ENCODE measurements at places on chromosomes 11 and 22.

DNA sequence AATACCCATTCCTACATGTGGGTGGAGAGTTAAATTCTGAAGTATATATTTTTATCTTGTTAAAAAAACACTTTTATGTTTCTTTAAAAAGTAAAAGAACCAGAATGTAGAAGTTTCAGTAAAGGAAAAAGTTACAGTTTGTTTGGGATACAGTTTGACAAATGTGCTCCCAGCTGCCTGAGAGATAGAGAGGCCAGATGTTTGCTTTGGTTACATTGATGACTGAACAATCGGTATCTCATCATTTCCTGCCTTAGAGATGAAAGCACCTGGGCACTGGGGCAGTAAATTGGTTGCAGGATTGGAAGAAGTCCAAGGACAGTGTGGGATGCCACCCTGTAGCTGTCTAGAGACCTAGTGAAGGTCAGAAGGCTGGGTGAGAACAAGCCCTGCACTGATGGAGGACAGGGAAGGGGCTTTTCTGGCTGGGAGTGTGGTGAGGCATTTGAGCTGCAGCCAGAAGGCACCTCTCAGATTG is 16.6 kb downstream of the MED15 start:
- DNase-seq: no peak

- DNase-seq: no peak
Observed at GRCh38 chr22:36966851-36967540, 52.3 kb downstream of the TST start.

- DNase-seq: no peak
Observed at GRCh38 chr22:41642331-41643110, 21.4 kb downstream of the XRCC6 start.

GRCh38 chr11:44243595-44244343 is 66.2 kb downstream of the ALX4 start:
- DNase-seq: no peak

GRCh38 chr22:27583856-27584255 is 217.7 kb downstream of the MN1 start:
- no peak for DNase-seq

- no peak for DNase-seq
Observed at GRCh38 chr11:122082205-122082604, 33.8 kb downstream of the BLID start.

- DNase-seq: no peak
Observed at GRCh38 chr22:50218153-50218995, 17.6 kb downstream of the SELENOO start.

DNA sequence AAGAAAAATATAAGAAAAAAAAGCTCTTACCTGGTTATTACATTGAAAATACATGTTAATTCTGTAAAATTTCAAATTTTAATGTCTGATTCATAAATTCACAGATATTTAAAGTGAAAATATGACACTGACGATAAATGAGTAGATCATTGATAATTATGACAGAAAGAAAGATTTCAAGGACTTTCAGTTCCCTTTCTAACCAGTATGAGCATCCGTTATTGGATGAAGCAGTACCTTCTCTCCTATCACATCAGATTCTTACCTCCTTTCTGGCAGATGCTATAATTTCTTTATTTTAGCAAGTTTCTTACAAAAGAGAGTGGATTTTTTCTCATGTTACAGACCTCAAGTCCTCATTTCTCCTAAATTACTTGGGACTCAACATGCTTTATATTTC is 847.3 kb downstream of the JRKL start:
- DNase-seq: no peak

DNA sequence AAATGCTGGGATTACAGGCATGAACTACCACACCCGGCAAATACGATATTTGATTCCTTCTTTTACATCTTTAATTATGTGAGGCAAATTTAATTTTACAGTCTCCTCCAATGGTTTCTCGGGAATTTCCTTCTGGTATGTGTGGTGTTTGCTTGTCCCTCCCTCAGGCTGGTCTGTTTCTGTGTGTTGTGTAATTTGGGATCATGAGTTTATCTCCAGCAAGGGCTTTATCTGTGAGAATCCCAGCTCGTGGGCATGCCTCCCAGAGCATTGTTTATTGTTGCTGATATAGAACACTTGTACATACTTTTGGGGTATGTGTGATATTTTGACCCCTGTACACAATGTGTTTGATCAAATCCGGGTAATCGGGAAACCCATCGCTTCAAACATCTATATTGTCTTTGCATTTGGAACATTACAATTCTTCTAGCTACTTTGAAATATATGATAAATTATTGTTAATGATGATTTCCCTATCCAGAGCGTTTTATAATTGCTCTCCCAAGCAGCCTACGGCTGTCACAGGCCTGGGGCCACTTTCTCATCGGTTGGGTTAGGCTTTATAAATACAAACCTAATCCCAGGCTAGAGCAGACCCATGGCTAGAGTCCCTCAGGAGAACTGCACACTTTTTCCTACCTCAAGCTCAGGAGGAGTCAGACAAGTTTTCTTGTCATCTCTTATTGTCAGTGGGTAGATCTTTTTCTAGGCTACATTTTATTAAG is 15.0 kb upstream of the PRR5 start:
- DNase-seq: no peak

DNA sequence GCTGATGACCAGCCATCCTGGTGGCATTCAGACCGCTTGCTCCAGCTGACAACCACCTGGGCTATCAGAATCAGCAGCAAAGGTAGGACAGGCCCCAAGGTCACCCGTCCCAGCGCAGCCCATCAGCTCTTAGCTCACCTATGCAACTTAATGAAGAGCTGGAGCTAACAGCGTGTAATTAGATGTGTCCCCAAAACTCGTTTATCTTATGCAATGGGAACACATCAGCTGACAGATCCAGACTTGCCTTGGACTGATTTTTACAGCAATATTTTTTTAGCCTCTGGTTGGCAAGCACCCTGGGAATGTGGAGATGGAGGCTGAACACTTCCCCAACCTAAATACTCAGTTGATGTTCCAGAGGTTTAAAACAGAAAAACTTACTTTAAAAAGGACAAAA is 76.0 kb downstream of the PACSIN2 start:
- DNase-seq: no peak

- DNase-seq: no peak
Observed at GRCh38 chr11:27218421-27219038, 144.5 kb downstream of the CCDC34 start.

DNA sequence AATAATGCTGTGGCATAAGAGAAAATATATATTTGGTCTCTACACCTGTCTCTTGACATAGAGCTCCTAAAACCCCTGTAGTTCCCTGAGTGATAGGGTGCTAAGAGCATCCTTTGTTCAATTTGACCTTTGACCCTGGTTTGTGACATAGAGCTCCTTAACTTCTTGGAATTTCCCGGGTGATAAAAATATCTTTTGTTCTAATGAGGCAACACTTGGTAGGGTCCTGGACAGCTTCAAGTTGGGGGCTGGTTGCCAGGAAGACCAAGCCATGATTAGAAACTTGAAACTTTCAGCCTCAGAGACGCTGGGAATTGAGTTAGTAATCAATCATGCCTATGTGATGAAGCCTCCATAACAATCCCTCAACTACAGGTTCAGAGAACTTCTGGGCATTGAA is 105.4 kb downstream of the CASP12 start:
- DNase-seq: no peak

GRCh38 chr11:69157822-69158231 is 2.1 kb downstream of the SMIM38 start:
- DNase-seq: no peak

GRCh38 chr11:133553885-133554740 is 21.8 kb upstream of the OPCML start:
- no peak for DNase-seq

DNA sequence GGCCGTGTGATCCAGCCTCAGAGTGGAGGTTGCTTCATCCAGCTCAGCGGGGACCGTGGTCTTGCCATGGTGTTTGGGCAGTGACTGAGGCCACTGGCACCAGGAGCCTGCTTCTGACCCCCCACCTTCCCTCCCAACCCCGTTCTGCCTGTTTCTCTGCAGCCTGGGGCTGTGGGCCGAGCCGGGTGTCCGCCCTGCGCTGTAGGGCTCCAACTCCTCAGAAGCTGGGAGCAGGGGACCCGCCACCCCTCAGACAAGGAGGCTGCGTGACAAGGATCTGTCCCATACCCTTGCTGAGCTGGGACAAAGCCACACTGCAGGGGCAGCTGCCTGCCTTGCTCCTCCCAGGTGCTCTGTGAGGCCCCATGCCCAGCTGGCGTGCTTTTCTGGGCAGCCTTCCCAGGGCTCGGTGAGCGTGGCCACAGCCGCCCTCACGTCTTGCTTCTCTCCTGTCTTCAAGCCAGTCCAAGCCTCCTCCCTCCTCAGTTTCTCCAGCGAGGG is 11.7 kb upstream of the ARFGAP3 start:
- no peak for DNase-seq

GRCh38 chr11:133127741-133128140 is 404.6 kb downstream of the OPCML start:
- DNase-seq: no peak

GRCh38 chr11:1574238-1574932 is 2.3 kb upstream of the DUSP8 start:
- no peak for DNase-seq

DNA sequence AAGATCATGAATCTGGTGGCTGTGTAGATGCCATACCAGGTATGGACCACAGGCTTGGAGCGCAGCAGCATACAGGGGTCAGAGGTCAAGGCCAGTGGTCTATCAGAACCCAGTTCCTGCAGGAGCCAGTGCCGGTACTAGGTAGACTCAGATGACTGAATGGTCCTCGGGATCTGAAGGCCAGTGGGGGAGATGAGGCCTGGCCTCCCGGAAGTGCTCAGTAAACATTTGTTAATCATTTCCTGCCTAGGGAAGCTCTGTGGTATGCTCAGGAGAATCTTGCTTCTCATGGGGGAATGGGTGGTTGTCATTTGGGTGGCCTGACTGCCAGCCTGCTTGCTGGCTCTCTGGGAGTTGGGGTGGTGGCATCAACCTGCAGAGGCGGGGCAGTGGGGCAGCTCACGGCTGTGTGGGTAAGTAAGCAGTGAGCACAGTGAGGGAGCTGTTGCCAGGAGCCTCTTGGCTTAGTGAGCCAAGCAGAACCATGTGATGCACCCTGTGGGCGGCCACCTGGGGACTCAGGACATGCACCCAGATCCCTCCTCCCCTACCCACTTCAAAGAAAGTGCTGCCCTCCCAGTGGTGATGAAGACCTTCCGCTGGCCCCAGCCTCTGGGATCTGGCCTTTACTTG is 33.0 kb downstream of the PTPRJ start:
- DNase-seq: no peak

- no peak for DNase-seq
Observed at GRCh38 chr22:47839595-47840227, 1077.3 kb downstream of the TBC1D22A start.

DNA sequence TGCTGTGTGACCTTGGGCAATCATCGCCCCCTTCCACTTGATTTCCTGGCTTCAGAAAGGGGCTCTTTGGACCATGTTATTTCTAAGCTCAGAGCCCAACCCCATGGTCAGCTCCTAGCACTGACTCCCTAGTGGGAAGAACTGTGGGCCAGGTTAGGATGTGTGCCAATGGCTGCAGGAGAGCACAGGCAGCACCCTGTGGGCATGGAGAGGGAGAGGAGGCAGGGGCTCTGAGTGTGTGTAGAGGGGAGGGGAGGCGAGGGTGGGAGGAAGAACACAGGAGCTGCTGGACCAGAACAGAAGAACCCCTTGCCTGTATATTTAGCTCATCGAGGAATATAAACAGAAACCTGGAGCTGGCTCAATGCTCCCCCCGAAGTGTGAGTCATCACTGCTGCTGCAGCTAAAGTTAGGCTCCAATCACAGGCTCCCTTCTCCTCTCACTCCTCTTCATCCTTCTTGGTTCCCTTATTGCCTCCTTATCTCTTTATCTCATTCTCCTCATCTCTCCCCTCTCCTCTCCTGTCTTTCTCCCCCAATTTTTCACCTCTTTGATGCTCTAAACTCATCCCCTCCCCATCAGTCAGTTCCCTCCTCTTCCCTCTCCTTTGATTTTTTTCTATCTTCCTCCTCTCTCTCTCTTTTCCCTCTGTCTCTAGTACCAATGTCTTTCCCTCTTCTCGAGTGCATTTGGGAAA is 14.5 kb upstream of the RPS19BP1 start:
- DNase-seq: no peak

DNA sequence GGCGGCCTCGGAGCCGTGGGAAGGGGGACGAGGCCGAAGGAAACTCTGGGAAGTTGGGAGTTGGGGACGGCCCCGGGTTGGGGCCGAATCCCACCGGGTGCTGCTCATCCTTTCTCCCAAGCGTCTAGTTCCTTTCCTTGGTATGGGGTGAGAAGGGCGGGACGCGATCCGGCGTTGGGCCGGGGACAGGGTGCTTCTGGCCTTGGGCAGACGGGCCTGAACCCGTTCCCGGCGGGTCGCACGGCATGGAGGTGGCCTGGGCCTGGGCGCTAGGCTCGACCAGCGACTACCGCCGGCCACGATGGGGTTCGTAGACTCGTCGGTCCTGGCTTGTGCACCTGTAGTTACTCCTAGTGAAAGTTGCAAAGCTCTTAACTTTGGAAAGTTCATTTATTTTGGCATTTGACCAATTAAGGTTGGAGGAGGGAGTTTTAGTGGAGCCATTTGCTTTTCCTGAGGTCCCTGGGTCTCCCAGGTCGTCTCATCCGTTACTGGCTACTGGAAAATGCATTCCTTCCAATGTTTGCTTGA is 1.0 kb downstream of the SYT9 start:
- no peak for DNase-seq

DNA sequence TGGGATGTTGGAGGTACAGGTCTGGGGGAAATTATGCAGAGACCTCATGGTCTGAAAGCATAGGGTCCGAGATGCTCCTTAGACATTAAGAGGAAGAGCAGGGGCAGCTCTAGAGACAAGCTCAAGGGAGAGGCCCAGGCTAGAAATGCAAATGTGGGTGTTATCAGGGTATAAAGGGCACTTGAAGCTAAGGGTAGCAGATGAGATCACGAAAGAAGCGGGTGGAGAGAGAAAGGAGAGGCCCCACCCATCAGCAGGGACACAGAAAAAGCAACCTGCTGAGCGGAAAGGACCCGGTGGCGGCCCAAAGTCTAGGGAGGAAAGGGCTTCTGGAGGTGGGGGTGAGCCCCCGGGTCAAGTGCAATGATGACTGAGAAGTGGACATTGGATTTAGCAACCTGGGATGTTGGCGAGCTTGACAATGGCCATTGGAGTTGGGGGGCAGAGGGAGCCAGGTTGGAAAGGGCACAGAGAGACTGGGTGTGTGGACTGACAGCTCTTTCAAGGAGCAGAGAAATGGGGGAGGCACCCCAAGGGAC is 8.9 kb downstream of the TMPRSS6 start:
- DNase-seq: no peak

DNA sequence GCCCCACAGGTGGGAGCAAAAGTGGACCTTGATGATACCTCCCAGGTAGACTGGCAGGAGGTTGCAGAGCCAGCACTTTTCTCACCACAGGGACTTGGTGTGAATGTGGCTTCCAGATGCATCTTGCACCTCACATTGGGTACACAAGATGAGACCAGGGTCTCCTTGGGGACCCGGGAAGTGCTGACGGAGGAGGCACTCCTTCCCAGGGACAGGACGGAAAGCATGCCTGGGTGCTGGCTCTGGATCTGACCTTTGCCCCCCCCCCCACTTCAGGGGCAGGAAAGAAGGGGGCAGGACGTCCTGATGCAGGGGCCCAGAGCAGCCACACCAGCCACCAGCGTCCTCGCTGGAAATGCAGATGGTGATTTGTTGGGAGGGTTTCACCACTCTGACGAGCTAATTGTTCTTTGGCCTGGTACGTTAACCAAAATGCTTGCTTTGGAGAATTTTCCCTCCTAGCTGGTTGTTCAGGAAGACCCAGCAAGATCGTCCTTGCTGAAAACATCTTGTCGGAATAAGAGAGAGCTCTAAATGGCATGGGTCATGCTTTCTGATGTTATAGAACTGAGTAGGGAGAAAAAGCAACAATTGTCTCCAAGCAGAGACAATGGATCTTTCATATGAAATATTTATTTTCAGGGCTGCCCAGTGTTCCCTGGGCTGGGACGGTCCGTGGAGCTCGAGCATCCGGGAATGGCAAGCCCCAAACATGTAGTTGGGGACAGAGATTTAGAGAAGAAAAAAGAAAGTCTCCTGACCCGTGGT is 74.4 kb upstream of the PPARA start:
- DNase-seq: no peak
